SW 1271 (cell line): ENCODE measurements at places on chromosomes 12 and 14.

GRCh38 chr12:89883630-89884389, 175.2 kb upstream of the ATP2B1 start:
- DNase-seq = no peak

- no peak for DNase-seq
Measured at GRCh38 chr12:114512351-114512750, 106.4 kb upstream of the TBX5 start.

GRCh38 chr14:74492776-74493342, at the start of gene NPC2:
Gene NPC2 (minus strand): TSS chr14:74493305. CDS start chr14:74493274, 31 bp downstream.
- DNase-seq = no peak

DNA sequence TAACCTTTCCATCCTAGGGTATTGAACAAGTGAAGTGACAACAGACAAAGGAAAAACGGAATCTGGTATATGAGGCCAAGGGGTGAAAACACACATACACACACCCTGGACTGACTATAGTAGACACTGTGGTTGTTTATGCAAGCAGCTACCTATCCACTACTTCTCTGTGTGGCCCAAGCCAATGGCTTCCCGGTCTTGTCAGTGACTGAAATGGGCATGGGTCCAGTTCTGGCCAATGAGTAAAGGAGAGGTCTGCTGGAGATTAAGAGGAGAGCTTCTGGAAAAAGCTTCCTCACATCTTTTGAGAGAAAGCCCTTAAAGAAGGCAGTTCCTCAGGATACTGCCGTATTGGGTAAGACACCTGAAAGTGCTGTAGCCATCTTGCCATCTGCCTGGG, 19.3 kb downstream of the MBIP start:
- no peak for DNase-seq

- DNase-seq = no peak
Measured at GRCh38 chr12:97944576-97944975, 482.0 kb downstream of the RMST start.
